ENCODE measurements at places on chromosomes 3 and 15. TPM values are rescaled to one million over a fixed set of nuclear protein-coding genes. Genes with fewer than 3 reads are reported as not detected.

Gene CLEC3B
- total RNA-seq: not detected

Gene SMCO1
- not detected for total RNA-seq

Gene SLC6A20
- total RNA-seq: not detected

Gene CHRNB4
- total RNA-seq: 1.6 TPM

Gene BNC1
- total RNA-seq: 0.72 TPM

Gene GOLGA8B
- 23.6 TPM for total RNA-seq
